ENCODE measurements at places on chromosomes 13 and 19.

DNA sequence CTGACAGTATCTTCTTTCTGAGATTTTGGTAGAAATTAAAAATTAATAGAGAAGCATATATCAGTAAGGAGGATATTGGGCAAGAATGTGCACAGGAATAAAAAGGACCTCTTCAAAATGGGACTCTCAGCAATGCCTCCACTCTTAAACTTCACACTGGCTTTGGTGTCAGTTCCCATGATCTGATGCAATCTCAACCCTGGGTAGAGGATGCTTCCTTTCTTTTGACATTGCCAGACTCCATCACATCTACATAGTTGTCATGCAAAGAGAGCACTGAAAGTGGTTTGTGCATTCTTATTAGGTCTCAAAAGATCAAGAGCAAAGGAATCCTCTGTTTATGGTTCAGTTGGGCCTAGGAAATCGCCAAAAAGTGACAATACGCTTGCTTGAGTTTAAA, 26.3 kb downstream of the STARD13 start:
- DNase-seq, result no peak

DNA sequence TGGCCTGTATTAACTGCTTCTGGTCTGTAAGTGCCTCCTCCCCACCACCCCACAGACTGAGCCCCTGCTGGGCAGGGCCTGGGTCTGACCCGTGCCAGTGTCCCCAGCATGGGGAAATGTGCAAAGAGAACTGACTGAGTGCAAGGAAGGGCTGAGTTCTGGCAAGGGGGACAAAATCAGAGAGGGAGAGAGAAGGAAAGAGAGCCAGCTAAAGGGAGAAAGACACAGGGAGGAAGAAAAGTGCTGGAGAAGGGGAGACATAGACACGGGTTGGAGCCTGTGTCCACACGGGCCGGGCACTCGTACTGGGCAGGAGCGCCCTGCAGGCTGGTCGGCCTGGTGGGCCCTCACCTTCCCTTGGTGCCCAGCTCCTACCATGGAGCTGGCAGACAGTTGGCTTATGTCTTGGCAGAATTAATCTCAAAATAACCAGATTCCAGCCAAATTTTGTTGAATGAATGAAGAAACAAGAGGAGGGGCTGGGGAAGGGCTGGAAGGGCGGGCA, 1.2 kb downstream of the NKG7 start:
- DNase-seq, result no peak

DNA sequence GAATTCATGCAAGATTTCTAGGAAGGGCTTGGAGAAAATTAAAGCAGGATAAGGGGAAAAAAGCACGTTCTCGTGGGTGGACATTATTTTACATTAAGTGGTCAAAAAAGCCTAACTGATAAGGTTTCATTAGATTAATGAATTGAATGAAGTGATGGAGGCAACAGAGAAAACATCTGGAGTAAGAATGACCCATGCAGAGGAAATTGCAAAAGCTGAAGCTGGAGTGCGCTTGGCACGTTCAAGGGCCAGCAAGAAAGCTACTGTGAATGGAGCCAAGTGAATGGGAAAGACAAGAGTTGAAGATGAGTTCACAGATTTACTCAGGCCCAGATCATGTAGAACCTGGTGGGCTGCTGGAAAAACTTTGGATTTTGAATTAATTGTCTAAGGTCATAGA, 777.9 kb downstream of the DACH1 start:
- DNase-seq, result no peak

DNA sequence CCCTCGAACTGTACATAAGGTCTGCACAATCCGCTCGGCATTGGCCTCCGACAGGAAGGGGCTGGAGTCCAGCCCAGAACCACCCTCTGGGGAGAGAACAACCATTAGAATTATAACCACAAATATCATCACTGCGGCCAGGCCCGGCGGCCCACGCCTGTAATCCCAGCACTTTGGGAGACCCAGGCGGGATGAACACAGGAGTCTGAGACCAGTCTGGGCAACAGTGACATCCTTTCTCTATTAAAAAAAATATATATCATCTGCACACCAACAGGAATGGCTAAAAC, 11.4 kb downstream of the COQ8B start:
- DNase-seq, result no peak

DNA sequence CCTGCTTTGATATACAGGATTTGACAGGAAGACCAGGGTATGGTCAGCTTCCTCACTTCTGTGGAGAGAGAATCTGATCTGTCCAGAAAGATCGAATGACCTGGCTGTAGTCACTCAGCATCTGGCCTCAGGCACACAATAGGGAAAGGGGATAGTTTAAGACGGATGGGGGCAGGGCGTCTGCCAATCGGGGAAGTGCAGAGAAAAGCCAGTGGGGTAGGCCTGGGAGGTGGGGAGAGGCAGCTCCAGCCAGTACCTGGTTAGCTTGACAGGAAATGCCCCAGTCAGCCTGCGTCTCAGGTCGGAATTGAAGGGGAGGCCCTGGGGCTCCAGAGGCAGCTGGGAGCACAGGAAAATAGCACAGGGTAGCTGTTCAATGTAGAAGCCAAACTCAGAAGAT, 12.4 kb downstream of the ZNF444 start:
- DNase-seq, result no peak

Measured in activated CD4-positive, alpha-beta T cell treated with anti-CD3 and anti-CD28 coated beads for 1 hour (primary cell).